ENCODE measurements at places on chromosomes 3 and 15.

GRCh38 chr15:99145005-99145404 lies 40.1 kb downstream of the SYNM start:
- no peak for DNase-seq

DNA sequence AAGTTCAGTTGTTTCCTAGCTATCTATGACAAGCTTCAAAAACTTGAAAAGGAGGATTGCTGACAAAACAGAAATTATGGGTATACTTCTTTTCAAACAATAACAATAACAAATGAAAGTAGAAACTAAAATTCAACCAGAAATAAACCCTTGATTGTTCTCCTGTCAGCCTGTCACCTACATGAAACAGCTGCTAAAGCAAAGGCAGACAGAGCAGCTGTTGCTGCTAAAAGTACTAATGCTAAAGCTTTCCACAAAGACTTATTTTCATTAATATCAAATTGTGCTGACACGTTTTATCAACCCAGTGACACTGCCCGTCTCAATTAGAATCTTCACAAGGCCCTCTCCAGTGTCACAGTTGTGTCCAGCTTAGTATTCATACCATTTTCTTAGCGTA lies 533.2 kb upstream of the GBE1 start:
- DNase-seq: no peak

GRCh38 chr15:41917767-41918430 lies 24.0 kb upstream of the SPTBN5 start:
- DNase-seq: no peak

- no peak for DNase-seq
Observed at GRCh38 chr3:21691036-21691435, 60.0 kb downstream of the ZNF385D start.

DNA sequence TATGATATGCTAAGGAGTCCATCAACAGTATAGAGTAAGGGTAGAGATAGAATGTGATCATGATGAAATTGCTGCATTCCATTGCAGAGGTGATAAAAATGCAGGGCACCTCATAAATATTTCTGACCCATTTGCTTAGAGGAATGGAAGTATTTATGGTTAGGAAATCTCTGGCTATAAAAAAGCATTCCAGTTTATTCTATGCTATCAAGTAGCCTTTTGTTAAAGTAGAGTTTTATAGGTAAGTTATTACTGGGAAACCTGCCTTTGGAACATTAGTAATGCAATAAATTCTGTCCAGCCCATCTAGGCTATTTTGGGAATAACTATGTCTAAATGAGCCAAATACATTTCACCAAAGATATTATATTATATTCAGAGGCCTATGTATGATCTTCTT lies 19.8 kb upstream of the STRIT1 start:
- no peak for DNase-seq

DNA sequence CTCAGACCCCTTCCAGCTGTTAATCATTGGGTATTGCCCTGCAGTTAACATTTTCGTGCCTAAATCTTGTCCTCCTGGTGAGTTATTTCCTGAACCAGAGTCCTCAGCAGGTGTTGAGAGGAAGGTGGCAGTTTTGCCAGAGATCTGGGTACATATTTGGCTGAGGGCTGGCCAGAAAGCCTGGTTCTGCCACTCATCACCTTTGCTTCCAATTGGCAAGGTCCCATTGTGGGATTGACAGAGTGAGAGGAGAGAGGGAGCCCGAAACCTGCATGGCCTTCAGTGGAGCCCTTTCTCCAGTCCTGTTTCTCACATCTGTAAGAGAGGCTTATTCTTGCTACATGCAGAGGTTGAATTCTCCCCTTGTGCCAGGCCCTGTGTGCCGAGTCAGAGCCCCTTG lies 8.9 kb upstream of the TKT start:
- no peak for DNase-seq

- DNase-seq: no peak
Observed at GRCh38 chr3:123657568-123657967, 72.7 kb upstream of the HACD2 start.

DNA sequence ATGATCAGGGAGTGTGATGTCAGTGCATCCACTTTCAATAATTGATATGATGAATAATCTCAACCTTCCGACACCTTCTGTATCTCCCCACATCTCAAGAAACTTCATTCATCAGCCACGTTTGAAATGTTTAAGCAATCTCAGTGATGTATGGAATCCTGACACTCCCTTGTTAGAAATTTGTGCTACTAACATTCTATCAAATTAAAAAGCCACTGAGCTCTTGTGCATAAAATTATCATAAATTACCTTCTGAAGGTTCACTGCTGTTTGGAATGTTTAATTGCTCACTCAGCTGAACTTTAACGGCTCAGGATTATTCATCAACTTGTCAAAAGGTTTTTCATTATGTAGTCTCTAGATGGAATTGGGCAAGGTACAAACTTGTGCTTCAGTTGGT lies 108.4 kb upstream of the DPH6 start:
- peak; percentile 41 for DNase-seq

GRCh38 chr3:10432931-10433330 lies 72.5 kb downstream of the ATP2B2 start:
- DNase-seq: no peak

DNA sequence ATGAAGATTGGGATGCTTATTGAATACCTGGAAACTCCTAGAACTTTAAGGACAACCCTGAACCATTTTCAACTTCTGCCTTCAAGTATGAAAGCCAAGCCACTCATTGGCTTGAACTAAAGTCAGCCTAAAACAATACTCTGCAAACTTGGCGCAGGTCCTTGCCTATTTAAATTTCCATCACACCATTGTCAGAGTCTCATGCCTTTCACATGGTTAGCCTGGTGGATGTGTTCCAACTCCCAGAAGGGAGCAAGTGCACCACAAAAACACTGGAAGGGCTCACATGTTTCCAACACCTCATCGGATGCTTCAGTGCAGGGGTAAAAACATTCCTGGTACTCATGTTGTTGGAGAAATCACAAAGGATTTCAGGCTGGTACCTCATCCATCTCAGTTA lies 511.6 kb upstream of the MDFIC2 start:
- no peak for DNase-seq

DNA sequence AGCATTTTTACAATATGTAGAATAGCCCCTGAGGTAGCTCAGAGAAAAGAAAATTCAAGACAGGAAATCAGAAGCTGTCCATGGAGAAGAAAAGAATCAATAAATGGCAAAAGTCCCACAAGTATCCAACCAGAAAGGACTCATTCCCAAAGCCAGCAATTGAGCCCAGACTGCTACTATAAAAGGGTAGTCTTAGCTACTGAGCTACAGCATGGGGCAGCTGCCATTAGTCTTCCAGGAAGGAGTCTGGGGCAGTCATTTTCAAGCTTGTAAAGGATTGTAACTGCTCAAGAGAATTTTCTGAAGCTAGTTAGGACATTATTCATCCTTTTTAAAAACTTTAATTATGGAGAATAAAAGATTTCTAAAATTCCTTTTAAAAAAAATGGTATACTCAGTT lies 10.5 kb downstream of the LEKR1 start:
- no peak for DNase-seq

GRCh38 chr3:48595526-48596121 lies 495 bp upstream of the COL7A1 start:
- peak; percentile 85 for DNase-seq

DNA sequence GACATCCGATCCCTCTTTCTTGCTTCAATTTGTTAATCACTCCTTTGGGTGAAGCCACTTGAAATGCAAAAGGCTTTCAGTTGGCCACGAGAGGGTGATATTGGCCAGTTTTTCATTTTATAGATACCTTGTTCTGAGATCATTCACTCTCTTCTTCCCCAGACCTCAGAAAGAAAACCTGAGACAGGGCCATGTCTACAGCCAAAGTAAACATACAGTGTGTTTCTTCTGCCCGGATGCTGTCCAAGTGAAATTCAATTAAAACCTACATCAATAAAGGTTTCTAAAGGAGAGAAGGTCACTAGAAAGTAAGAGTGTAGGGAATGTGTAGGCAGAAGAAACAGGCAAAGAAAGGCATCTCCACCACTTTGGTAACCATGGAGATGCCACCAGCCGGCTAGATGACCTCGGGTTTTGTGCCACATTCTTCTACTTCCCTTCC lies 39.5 kb upstream of the FMN1 start:
- DNase-seq: no peak

DNA sequence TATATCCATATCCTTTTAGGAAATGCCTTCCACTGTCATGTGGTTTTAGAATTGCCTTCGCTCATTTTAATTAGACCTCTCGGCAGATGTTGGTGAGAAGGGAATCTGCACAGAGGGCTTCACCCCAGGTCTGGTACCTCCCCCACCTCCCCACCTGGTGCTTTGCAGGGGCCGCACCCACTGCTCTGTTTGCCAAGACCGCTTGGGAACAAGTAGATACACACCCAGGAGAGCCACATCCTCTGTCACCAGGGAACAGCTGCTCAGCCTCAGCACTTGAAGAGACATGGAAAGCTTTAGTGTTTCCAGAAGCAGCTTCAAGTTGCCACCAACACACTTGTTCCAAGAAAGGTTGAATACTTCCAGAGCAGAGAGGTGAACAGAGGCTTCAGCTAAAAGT lies 21.8 kb downstream of the LRRC31 start:
- DNase-seq: no peak

- DNase-seq: no peak
Observed at GRCh38 chr3:125112981-125113380, 57.2 kb upstream of the HEG1 start.

DNA sequence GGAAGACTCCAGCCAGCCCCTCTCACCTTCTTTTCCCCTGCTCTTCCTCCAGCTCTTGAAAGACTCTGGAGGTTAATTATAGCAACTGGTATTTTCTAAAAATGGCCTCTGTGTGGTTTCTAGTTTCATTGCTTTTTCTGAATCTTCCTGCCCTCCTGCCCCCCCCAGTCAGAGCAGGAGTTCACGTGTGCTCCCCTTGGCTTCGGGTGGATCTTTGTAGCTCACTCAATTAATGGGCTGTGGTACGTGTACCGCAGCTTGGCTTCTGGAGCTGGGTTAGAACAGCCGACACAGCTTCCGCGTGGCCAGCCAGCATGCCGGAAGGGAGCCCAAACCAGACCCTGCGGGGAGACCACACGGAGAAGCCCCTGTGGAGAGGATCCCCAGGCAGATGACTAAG lies 31.5 kb downstream of the TM2D3 start:
- no peak for DNase-seq

- DNase-seq: no peak
Observed at GRCh38 chr3:101351829-101352228, 31.5 kb upstream of the IMPG2 start.

- no peak for DNase-seq
Observed at GRCh38 chr3:177449360-177450006, 252.2 kb upstream of the TBL1XR1 start.

- no peak for DNase-seq
Observed at GRCh38 chr3:36864180-36865053, 80.4 kb downstream of the TRANK1 start.

DNA sequence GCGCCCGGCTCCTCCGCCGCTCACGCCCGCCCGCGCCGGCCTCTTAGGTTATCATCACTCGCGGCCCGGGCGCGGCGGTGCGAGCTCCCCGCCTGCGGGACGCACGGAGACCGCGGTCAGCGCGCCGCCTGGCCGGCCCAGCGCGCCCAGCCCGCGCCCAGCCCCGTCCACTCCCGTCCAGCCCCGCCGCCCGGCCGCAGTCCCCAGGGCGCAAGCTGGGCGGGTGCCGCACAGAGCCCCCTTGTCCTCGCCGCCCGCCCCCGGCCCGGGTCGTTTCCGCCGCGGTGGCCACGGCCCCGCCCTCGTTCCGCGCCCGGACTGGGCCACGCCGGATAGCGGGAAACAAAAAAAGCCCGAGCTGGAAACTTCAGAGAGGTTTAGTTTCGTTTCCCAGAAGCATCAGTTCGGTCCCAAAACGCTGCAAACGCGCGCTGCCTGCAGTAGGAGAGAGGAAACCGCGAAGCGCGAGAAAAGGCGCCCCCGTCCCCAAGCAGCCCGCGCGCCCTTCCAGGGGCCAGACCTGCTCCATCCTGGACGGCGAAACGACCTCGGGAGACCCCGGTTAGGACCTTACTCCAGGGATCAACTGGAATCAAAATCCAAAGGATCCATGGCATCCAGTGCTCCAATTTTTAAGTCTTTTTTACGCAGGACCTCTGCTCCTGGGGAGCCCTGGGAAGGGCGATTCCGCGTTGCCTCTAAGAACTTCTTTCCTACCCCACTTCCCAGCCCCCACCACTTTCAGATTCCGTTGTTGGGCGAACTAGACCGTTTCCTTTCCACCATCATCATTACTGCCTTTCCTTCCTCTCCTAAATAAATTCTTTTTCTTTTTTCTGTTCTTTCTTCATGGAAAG lies at the start of gene ATP10A:
ATP10A (minus strand) TSS at position 217 of the 857 bp plus-strand sequence. CDS start 231 bp downstream, outside the sequence.
- no peak for DNase-seq

- DNase-seq: no peak
Observed at GRCh38 chr3:63934041-63934866, 22.1 kb upstream of the SCAANT1 start.

- no peak for DNase-seq
Observed at GRCh38 chr3:187669675-187670504, at the start of gene SST. Gene SST, minus strand, starts transcription at chr3:187670394. Its CDS starts 103 bp downstream, at chr3:187670291.

DNA sequence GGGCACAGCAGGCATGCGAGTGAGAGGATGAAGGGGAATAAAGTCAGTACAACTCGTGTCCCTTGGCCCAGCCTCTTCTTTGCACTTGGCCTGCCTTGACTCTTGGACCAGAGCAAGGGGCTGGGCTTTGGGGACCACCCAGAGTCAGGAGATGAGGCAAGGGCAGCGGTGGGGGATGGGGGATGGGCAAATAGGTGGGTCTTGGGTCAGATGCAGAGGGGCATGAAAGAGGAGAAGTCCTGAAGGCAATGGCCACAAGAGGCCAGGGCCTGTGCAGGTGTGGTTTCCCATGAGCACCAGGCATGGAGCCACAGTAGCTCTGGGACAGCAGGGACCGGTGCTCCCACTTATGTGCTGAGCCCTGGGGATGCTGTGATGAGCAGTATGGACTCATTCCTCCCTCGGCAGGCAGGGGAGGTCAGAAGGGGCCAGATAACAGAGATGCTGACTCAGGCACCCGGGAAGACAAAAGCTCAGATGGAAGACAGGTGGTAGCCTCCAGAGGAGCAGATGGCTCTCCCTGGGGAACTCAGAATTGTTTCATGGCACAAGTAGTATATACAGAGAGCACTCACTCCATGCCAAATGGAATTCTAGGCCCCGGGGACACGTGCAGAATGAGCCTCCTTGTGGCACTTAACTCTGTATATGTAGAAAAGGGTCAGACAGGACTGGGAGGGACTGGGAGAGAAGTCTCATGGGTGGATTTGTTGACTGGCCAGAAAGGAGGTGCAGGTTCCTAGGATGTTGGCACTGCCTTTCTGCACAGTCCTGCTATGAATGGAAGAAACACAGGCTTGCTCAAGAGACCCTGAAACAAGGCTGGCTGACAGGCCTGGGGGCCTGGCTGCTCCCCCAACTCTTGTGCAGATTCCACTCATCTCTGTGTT lies 14.3 kb downstream of the ZBTB47 start:
- DNase-seq: no peak

- no peak for DNase-seq
Observed at GRCh38 chr3:123412811-123413604, 35.9 kb downstream of the ADCY5 start.

GRCh38 chr15:51094606-51095569 lies at the start of gene TNFAIP8L3:
Gene TNFAIP8L3, minus strand, starts transcription at chr15:51094906. Its CDS starts 311 bp downstream, at chr15:51094595.
- no peak for DNase-seq
